Effector memory CD8-positive, alpha-beta T cell (primary cell): ENCODE measurements at places on chromosomes 6 and 20.

DNA sequence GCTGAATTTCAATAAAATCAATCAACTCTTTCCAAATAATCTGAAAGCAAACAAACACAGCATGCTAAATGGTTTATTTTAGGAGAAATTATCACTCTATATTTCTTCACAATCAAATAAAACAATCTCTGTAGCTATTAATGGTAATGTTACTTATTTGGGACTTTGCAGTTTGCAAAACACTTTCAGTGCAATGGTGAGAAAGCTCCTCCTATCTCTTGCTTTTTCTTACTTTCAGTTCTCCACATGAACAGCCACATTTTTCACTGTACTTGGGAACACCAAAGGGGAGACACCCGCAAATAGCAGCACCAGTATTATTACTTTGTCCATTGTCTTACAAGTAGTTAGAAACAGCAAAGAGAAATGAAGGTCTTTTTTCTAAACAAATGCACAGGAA is 92.4 kb downstream of the DST start:
- no peak for DNase-seq

- DNase-seq, result no peak
Measured at GRCh38 chr6:53984581-53984980, 126.7 kb upstream of the MLIP start.

GRCh38 chr20:10619427-10619826 is 54.4 kb downstream of the JAG1 start:
- no peak for DNase-seq

DNA sequence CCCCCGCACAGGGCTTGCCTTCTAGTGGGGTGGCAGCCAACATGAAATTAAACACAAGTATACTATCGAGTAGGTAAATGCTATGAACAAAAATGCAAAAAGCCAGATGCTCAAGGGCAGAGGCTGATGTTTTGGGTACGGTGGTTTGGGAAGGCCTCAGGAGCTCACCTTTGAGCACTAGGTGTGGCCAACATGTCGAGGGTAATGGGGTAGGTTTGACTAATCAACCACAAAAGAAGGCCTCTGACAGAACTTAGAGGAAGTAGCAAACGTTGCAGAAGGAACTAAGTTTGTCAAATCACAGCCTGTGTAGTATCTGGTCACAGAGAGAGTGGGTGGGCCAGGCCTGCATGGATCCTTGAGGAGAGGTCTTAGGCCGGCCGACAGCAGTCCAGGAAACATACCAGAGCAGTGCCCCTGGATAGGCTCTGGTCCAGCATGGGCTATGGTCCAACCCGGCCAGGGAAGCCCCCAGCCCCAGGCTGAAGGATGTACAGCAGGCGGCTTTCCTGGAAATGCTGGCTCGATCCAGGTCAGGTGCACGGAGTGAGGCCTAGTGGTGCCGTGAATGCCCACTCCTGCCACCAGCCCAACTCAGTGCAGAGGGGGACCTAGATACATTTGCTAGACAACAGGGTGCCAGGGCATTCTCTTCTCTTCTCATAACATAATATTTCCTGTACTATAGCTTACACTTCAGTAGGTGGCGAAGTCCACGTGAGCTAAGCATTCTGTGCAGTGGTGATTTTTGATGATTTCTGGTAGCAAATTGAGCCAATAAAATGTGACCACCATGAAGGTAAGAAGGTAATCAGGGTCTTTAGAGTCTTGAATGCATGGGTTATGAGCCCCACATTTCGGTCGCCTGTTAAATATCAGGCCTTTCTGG is 56.3 kb upstream of the CD93 start:
- DNase-seq, result no peak
